ENCODE measurements at places on chromosomes 2 and 18.

DNA sequence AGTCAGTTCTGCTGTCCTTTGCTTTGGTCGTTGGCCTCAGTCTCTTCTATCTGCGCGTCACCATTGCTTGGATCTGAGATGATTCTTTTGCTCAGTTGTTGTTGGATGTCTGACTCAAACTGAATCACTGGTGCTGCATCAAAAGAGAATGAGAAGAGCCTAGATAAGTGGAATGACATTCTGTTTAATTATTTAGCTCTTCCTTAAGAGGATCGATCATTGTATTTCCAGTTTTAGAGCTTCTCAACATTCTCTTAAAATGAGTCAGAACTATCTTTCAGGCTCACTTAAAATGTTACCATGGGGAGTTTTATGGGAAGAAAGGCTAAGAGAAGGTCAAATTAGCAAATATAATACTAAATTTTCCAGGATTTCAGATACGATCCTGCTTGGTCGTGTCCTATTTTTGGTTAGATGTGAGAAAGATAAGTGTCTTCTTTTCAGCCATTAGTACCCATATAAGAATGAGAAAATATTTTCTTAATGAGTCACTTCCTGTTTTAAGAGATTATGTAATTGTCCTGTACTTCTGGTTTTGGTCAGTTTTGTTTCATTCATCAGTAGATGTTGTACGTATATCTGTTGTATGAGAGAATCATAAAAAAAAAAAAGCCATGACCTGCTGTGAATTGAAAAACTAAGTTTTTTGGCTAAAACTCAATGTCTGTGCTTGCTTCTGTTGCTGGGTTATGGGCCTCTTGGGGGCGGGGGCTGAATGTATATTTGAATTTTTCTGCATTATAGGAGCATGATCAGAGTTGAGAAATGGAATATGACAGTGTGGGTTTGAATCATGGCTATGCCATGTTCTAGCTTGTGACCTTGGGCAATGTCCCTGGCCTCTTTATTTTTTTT lies 31.6 kb upstream of the CASP10 start:
- DNase-seq, result peak; percentile 98

GRCh38 chr2:74617122-74617521 lies 31.0 kb downstream of the M1AP start:
- peak; percentile 33 for DNase-seq

GRCh38 chr18:5150894-5151293 lies 46.2 kb downstream of the AKAIN1 start:
- DNase-seq, result no peak

GRCh38 chr18:59560556-59560955 lies 136.7 kb downstream of the CCBE1 start:
- DNase-seq, result no peak

DNA sequence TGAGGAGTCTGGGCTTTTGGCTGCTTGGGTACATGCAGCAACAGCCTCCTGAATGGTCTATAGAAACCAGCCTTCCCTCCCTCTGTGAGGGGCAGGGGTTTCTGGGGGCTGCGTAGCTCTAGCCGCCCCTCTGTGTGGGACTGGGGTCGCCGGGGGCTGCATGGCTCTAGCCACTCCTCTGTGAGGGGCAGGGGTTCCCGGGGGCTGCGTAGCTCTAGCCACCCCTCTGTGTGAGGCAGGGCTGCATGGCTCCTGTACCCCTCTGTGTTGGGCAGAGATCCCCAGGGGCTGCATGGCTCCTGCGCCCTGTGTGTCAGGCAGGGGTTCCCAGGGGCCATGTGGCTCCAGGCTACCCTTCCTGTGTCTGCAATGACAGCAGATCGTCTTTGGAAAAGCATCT lies 17.6 kb downstream of the HS6ST1 start:
- no peak for DNase-seq

- DNase-seq, result peak; percentile 77
Measured at GRCh38 chr2:55721596-55722215, 28.1 kb upstream of the PNPT1 start.

DNA sequence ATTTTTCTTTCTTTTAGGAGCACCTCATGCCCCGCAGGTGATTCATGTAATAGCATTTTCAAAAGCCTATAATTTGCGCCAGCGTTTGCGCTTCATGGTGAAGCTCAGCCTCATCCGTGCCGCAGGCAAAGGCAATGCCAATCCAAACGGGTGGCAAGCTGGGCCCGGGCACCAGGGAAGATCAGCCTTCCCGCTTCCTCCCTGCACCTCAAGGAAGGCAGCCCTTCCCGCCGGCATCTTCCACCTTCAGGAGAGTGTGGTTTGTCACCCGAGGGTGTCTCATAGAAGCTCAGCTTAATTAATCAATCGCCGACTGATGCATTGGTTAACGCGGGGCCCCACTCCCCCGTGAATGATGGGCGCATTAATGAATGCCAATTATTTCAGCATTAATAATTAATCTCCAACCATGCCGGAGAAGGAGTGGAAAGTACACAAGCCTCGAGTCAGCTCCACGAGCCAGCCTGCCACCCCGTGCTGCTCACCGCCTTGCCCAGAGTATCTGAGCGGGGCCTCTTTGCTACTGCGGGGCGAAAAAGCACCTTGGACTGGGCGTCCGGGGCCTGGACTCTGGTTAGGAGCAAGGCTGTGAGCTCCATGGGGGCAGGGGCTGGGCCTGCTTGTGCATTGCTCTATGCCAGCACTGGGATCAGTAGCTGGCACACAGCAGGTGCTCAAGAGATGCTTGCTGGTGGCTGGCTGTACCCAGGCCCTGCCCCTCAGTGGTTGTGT lies 13.0 kb downstream of the INHBB start:
- no peak for DNase-seq

DNA sequence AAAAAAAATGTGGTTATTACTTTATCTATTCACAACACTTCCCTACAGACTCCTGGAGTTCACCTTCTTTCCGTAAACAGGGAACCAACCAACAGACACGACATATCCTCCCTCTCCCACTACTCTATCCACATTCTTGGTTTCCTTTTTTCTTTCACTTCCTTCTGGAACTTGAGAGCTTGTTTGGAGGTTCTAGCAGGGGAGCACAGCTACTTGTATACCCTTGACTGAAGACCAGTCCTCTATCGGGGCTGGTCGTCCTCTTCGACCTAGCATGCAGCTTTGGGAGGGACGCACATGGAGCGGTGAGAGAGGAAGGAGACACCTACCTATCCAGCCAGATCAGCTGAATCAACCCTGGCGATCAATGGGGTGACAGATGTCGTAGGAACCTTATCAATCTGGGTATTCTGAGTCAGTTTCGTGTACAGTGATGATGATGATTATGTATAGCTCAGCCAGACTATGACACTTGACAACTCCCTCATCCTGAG lies 43.5 kb upstream of the MSH2 start:
- no peak for DNase-seq

- DNase-seq, result peak; percentile 88
Measured at GRCh38 chr2:109209412-109209811, 80.4 kb downstream of the SH3RF3 start.

DNA sequence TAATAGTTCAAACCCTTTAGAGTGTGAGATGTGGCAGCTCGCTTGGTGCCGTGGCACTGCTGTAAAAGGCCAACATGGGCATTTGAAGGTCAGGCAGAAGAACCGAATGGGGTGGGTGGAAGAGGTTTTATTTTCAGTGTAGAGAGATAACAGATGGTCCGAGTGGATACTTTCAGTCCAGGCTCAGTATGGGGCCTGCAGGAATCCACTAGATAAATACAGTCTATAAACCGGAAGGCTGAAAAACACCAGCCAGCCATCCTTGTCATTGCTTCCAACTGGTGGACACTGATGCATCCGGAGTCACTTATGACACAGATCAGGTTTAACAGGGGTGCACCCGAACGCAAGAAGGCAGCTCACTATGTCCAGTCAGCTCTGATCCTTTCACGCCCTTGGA lies 55.7 kb upstream of the AMMECR1L start:
- DNase-seq, result no peak

GRCh38 chr18:61554946-61555361 lies 221.7 kb downstream of the CDH20 start:
- no peak for DNase-seq

DNA sequence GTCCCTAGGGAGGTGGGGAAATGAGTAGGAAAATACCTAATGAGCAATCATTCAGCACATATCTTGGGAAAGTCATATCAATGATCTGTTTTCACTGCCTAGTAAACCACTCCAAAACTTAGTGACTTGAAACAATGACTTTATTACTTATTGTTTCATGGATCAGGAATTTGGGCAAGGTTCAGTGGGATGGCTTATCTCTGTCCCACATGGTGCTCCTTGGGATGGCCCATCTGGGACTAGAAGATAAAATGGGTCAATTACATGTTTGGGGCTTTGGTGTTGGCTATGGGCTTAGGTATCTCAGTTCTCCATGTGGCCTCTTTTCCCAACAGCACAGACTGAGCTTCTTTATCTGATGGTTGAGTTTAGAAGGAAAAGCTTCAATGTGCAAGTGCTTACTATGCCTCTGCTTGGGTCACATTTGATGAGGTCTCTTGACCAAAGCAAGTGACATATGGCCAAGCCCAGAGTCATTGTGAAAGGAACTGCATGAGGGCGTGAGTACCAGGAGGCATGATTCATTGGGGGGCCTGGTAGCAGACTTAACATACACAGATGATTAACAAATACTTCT lies 218.1 kb upstream of the TNP1 start:
- peak; percentile 50 for DNase-seq

GRCh38 chr2:116510117-116510671 lies 1304.3 kb upstream of the DDX18 start:
- DNase-seq, result no peak

- DNase-seq, result no peak
Measured at GRCh38 chr2:190369635-190370034, 26.2 kb downstream of the INPP1 start.

- peak; percentile 64 for DNase-seq
Measured at GRCh38 chr2:134413430-134413829, 159.6 kb downstream of the MGAT5 start.

DNA sequence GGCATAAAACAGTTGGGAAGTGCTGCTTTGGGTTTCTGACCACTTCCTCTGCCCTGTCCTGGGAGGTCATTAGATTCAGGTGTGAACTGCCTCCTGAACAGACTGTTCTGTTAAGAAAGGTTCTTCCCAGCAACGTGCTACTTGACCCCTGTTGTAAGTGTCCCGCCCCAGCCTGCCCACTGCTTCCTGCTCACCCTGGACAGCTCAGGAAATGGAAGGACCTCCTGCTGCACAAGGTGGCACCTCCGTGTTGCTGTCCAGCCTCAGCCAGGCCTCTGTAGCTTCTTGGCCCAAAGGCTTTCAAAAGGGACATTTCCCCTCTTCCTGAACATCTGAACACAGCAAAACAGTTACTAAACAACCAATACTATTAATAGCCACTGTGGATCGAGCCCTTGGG lies 5.3 kb downstream of the TOGARAM2 start:
- no peak for DNase-seq

DNA sequence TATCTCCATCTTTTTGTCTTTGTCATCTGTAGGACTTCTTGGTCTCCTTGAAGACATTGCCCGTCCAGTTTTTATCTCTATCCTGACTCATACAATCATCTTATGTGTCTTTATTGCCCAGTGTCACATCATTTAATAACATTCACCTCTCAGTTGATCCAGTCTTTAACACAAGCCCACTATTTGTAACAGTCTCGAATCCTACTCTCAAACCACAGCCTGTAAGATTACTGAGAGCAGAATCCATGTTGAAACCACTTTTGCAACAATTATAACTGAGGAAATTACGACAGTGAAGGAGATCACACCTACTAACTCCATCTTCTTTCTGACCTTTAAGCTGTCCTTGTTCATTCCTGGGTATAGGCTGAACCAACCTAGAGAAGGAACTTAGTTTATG lies 1206.0 kb upstream of the ZEB2 start:
- no peak for DNase-seq

DNA sequence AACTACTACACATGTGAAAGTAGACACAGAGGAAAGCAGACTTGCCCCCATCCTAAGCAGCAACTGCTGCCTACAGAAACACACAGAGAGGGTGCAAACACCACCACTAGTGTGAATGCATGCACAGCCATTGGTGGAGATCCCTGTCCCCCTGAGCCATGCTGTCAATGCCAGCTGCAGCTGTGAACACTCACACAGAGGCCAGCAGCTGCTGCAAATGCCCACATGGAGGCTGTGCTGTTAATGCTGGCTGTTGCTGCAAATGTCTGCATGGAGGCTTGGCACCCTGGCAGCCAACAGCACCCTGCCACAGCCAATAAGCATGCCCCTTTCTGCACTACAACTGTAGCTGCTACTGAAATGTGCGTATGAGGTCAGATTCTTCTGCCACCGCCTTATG lies 355.0 kb downstream of the LNPK start:
- no peak for DNase-seq

DNA sequence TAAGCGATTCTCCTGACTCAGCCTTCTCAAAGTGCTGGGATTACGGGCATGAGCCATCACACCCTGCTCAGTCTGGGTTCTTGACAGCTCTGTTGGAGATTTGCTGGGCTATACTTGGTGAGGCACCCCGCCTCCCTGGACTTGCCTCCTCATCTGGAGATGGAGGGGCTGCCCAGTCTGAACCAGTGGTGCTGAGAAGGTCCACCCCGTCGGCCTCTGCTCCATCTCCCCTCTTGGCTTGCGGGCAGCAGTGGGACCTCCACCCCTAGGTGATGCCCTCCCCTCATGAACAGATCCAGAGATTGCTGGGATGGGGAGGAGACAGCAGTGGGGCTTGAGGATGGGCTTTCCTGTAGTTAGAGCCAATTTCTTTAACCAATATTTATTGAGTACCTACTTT lies 120.9 kb downstream of the CLIP4 start:
- DNase-seq, result no peak

GRCh38 chr2:65604246-65604645 lies 171.8 kb upstream of the SPRED2 start:
- DNase-seq, result peak; percentile 48

GRCh38 chr2:29039718-29040480 lies 34.4 kb downstream of the PCARE start:
- DNase-seq, result no peak

- no peak for DNase-seq
Measured at GRCh38 chr18:78245451-78245850, 734.2 kb upstream of the SALL3 start.

DNA sequence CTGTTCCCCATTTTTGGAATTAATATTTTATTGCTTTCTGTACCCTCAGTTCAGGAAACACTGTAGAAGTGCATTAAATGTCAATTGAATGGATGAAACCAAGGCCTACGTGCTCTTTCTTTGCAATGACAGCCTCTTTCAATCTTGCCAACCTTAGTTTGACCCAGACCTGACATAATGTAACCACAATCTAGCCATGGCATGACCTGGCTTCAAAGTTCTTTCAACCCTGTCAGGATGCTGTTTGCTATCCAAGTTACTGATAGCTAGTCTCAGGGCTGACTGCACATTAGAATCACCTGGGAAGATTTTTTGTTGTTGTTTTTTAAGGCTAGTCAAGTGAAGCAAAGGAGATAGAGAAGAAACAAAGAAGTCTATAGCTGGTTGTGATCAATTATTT lies 190.9 kb upstream of the PKDCC start:
- no peak for DNase-seq

- DNase-seq, result no peak
Measured at GRCh38 chr18:77042583-77042982, 90.0 kb downstream of the MBP start.

GRCh38 chr18:10515456-10515855 lies 10.4 kb upstream of the NAPG start:
- DNase-seq, result no peak

GRCh38 chr2:127182626-127183458 lies 37.3 kb downstream of the CYP27C1 start:
- no peak for DNase-seq

Measured in ELR (cell line).